Stimulated activated CD8-positive, alpha-beta memory T cell treated with anti-CD3 and anti-CD28 coated beads, Interleukin-15, amount 100 ng/mL, for 4 hours (primary cell): ENCODE measurements at places on chromosomes 2 and 18.

GRCh38 chr2:207434899-207435465 lies 94.8 kb upstream of the CREB1 start:
- DNase-seq: no peak

- no peak for DNase-seq
Observed at GRCh38 chr2:100955226-100955625, 46.9 kb upstream of the RPL31 start.

DNA sequence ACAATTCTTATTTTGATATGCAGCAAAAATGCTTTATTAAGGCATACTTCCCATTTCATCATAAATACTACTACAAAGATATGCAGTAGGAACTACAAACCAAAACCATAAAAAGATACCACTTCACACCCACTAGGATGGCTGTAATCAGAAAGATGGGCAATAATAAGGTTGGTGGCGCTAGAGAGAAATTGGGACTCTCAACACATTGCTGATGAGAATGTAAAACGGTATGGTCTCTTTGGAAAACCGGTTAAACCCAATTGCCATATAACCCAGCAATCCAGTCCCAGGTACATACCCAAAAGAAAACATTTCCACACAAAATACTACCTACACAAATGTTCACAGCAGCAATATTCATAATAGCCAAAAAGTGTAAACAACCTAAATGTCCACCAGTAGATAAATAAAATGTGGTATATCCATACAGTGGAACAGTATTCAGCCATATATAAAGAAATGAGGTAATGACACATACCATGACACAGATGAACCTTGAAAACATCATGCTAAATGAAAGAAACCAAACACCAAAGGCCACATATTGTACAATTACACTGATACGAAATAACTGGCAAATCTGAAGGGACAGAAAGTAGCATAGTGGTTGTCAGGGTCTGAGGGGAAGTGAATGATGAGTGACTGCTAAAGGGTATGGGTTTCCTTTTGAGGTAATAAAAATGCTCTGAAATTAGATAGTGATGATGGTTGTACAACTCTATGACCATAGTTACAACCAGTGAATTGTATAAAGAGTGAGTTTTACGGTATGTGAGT lies 12.7 kb downstream of the SP3 start:
- DNase-seq: no peak

DNA sequence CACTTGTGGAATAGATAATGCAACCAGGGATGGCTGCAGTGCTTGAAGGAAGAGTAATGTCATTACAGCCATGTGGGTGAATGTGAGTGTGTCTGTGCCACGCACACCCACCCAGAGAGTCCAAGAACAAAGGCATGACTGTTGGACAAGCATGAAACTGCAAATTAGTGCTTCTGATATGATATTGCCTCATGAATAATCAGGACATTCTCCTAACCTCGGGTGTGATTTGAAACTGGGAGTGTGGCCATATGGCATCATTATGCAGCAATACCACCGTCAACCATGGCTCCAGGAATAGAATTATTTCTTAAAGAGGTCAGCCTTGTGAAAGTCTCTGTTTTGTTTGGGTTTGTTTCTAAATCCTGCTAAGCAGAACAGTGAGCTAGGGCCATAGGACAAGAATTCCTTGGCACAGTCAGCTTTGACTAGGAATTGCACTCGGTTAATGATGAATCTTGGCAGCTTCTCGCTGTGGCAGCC lies 678.0 kb upstream of the RAB6C start:
- DNase-seq: no peak

DNA sequence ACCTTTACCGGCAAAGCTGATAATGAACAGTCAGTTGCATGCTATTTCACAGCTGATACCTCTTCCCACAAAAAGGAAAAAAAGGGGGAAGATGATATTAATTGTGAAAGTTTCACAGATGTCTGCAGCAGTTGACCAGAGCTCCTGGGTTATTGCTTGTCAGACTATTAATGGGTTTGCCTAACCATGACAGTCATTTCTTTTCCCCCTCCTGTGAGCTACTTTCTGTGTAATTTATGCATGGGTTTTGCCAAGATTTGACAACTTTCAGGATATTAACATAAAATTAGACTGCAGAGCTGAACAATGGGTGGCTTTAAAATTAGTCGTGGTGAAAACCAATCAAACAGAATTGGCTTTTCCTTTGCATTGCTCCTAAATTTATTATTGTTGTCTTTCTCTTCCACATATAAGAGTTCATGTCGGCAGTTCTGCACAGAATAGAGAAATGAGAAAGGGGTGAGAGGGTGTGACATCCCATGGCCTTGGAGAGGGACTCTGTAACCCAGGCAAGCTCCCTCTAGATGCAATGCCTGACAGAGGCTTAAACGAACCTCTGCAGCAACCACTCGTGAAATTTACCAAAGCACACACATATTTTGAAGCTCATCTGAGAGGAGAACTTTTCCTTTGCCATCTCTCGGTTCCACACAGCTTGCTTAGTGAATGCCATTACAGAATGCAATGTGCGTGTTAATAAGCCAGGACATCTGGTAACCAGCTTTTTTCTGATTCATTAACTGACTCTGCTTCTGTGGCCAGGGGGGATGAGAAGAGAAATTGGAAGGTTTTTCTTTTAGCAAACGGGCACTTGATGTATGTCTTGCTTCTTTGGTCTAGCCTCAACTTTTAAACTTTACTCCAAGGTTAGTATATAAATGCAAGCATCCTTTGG lies 82.2 kb upstream of the ITGA4 start:
- no peak for DNase-seq

DNA sequence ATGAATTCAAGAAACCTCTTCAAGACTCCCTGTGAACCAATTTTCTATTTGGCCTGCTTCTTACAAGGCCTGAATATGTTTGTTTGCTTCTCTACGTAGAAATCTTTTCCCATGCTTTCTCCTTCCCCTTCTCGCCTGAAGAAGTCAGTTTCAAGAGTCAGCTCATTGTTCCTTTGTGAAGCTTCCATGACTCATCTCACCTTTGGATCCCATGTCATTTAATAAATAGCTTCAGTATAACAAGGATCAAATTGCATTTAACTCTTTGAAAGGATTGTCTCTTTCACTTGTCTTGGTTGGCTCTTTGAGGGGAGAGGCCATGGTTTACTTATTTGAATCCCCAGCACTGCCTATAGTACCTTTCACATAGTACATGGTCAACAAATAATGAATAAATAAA lies 28.4 kb downstream of the CPS1 start:
- DNase-seq: no peak
